ENCODE measurements at places on chromosomes 1 and 21.

- no peak for DNase-seq
These were observed 12.9 kb downstream of the PI4KB start for GRCh38 chr1:151314137-151314875.

GRCh38 chr1:21685946-21686678 is 17.0 kb upstream of the RAP1GAP start:
- no peak for DNase-seq

DNA sequence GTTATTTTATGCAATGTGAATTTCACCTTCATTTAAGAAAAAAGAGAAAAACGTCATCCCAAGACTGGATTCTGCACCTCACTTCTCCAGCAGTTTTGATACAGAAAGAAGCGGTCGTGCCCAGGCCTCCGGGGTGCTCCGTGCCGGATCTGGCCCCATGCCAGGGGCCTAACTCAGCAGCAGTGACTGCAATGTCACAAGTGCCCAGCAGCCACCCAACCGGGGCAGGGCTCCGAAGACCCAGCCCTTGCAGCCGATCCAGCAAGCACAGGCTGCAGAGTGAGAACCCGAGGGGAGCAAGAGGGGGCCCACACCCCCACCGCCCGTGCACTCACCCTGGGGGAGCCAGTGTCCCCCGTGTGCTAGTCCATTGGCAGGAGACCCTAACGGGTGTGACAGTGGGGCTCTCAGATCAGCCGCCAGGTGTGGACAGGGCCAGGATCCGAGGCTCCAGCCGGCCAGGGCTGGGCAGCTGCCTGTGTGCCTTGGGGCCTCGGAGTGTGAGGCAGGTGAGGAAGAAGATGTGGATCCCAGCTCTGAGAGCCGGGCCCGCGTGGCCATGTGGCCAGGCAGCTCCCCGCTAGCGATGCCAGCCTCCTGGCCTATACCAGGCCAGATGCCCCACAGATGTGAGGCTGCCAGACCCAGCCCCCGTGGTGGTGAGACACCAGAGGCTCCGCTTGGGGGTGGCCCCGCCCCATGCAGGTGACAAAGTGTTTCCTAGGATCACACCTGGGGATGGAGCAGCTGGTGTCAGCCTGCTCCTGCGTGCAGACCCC is 60.6 kb downstream of the MEGF6 start:
- no peak for DNase-seq

DNA sequence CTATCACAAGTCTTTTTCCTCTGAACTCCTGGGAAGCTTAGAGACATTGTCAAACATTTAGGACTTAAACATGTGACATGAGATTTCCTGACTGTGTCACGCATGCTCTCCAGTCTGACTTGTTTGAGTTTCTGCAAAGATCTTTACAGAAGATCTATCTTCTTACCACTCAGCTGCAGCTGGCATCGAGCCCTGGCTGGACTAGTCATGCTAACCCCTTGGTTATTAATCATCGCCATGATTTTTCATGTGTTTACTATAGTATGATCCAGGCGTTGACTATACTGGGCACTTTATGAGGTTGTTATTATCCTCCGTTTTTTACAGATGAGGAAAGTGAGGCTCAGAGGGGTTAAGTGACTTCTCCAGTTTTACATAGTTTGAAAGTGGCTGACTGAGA is 18.1 kb upstream of the IRF2BP2 start:
- DNase-seq: no peak

DNA sequence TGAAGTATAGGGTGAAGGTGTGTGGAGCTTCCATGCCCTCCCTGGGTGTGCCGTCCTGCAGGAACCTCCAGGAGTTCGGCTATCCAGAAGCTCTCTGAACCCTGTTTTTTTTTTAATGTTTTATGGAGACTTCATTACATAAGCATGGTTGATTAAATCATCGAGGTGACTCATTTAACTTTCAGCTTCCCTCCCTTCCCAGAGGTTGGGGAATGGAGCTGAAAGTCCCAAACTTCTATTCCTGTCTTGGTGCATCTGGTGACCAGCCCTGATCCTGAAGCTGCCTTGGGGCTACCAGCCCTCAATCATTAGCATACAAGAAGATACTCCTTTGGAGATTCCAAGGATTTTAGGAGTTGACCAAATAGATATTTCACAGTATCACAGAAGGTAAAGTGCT is 9.5 kb downstream of the RRP15 start:
- no peak for DNase-seq

GRCh38 chr1:98389809-98390208 is 271.7 kb upstream of the SNX7 start:
- DNase-seq: no peak

GRCh38 chr1:225896937-225897549 is 8.1 kb upstream of the LEFTY1 start:
- DNase-seq: peak; percentile 44

GRCh38 chr1:180247061-180247460 is 17.0 kb downstream of the LHX4 start:
- DNase-seq: no peak

DNA sequence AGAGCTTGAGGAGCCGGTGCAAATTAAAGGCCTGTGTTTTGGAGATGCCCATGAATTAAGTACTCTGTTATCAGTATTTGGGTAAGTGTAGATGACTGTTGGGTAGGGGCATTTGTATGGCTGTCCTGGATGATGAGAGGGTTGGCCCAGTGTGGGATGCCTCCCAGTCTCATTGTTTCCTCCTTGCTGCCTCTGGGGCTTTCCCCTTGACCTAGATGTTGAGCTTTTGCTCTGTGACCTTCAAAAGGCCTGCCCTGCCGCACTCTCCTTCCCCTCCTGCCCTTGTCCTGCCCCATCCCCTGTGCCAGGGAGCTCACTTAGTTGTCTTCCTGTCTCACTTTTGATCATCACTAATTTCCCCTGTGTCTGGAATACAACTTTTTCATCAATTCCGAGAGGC is 10.0 kb downstream of the GALNT2 start:
- DNase-seq: no peak

GRCh38 chr1:204225841-204226735 is 12.3 kb upstream of the GOLT1A start:
- no peak for DNase-seq

- no peak for DNase-seq
These were observed 177.1 kb upstream of the EDN2 start for GRCh38 chr1:41661428-41662060.

DNA sequence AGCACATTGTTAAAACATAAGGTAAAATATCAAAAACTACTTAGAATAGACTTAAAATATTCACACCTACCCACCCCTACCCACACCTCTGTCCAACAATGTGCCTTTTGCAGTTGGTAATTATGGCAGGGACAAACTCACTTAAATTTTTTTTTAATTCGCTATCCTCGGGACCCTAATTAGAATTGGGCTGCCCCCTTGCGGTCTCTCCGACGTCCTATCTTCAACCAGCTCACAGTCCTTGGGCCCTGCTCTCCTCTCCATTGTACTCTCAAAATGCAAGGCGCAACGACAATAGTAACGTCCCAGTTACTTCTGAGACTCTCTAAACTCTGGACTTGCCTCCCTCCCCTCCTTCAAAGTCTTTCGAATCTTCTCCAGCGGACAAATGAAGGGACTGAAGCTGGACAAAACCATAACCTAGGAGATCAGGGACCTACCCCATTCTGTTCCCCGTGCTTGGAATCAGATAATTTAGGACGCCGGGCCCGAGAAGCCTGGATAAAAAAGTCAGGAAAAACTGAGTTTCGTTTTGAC is 1.1 kb upstream of the CIART start:
- peak; percentile 35 for DNase-seq

- DNase-seq: no peak
These were observed 54.6 kb downstream of the STXBP3 start for GRCh38 chr1:108801101-108801500.

DNA sequence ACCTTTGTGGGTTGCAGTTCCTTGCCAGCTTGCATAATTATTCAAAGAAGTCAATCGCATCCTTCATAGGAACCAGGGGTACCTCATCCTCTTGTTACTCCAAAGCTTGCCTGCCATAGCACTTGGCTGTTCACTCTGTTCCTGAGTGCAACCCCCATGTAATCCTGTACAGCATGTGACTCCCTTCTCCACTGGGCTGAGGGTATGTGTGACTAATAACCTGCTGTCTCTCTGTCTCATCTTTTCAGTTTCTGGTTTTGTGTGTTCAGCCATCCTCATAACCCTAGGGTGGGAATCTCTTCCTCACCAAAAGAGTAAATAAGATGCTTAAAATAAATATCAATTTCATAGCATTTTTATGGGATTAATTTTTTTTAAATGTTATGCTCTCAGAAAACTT is 351.9 kb downstream of the S1PR1 start:
- no peak for DNase-seq

- no peak for DNase-seq
These were observed 171.7 kb upstream of the COA6 start for GRCh38 chr1:234201600-234201999.

- no peak for DNase-seq
These were observed 88.0 kb upstream of the ADAR start for GRCh38 chr1:154695985-154696384.

DNA sequence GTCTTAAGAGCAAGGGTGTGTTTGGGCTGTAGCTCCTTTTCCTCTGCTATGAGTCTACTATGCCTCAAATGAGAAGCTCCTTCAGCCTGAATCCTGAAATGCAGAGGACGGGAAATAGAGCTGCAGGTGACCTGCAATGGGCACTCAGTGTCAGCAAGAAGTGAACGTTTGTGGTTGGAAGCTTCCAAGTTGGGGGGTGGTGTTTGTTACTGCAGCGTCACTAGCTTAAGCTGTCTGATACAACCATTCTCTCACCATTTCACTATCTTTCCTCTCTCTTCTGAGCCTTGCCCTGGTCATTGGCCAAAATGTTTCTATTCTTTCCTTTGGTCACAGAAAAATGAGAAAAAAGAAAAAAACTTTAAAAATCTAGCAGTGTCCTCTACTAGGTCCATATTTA is 19.4 kb downstream of the TRIM67 start:
- DNase-seq: no peak

GRCh38 chr21:19807201-19807600 is 1191.0 kb upstream of the NCAM2 start:
- no peak for DNase-seq

GRCh38 chr1:248714248-248714647 is 11.7 kb upstream of the OR14I1 start:
- DNase-seq: no peak

DNA sequence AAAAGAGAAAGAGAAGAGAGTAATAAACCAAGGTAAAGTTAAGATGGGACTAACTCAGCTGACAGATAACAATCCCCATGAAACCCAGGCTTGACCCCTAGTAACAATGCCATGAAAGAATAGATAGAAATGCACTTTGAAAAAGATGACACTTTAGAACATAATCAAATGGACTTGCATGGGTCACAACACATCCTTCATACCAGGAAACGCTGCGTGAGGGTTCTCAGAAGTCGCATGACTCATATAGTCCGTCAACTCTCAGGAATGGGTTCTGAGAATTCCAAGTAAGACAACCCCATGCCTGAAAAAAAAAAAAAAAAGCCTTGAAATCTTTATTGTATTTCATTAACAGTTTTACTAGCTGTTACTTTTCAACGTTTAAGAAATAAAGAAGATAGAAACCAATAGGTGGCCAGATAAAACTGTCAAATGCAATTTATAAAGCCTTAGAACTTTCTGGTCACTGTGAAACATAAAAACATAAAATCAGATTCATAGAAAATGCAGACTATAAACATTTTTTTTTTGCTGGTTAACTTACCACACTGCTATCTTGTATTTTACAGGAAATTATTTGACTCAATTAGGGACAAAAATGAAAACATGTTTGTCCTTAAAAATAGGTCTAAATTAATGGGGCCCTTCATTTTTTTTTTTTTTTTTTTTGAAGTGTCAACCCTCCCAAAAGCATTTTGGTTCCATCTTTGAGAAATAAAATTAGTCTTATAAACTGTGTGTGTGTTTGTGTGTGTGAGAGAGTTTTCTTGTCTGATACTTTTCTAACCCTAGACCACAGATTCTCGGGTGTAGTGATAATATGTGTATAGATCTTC is 202.1 kb downstream of the NCAM2 start:
- no peak for DNase-seq

- no peak for DNase-seq
These were observed 418.8 kb downstream of the PTPRU start for GRCh38 chr1:29655145-29655544.

GRCh38 chr1:77473690-77474089 is 191.9 kb downstream of the AK5 start:
- no peak for DNase-seq

DNA sequence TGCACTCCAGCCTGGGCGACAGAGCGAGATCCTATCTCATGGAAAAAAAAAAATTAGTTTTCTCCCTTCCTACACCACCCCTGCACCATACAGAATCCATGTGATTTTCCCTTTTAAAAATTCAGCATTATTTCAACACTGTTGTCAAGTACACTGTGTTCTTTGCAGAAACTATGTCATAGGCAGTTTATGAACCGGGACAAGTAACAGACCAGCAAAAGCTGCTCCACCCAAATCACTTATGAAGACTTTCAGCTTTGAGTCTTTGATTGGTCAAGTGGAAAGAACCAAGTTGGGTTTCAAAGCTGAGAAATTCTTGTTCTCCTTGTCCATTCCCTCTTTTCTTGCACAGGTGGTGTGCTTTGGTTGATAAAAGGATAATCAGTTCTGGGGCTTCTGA is 173.0 kb downstream of the CDC7 start:
- no peak for DNase-seq

DNA sequence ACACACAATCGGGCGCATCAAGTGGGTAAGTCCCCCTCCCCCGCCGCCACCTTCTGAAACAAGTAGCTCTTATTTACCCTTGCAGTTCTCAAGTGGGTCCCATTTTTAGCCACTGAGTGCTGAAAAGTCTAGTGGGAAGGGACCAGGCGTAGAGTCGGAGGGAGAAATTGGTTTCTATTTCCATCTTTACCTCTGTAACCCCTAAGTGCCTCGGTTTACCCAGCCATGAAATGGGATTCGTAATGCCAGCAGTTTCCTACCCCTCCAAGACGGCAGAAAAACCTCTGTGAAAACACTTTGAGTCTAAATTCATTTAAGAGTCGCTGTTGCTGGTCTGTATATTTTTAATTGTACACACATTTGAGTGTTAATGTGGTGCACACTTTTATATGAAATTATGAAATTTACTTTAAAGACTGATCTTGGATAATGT is 928 bp downstream of the TLCD4 start:
- no peak for DNase-seq

- no peak for DNase-seq
These were observed 50.9 kb upstream of the CNIH3 start for GRCh38 chr1:224565186-224565585.

DNA sequence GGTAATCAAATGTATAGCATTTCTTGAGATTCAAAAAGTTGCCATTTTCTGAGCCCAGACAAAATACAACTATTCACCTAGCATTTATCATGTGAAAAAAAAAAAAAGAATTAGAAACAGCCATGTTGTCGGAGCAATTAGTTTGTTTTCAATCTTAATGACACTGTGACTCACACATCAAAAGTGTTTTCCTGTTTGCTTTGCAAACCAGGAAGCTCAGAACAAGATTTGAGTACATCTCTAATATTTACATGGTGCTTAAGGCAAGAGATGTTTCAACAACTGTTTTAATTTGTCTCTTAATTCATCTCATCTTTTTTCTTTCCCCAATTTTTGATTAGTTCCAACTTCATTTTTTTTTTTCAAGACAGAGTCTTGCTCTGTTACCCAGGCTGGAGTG is 62.5 kb upstream of the CAPZB start:
- no peak for DNase-seq

- DNase-seq: no peak
These were observed 894 bp upstream of the TSEN15 start for GRCh38 chr1:184050636-184051035.

All from stimulated activated CD4-positive, alpha-beta T cell treated with anti-CD3 and anti-CD28 coated beads, Interleukin-1b, Interleukin-23, amount 100 ng/mL, for 1 hour (primary cell).